ENCODE measurements at places on chromosomes 6 and 20.

DNA sequence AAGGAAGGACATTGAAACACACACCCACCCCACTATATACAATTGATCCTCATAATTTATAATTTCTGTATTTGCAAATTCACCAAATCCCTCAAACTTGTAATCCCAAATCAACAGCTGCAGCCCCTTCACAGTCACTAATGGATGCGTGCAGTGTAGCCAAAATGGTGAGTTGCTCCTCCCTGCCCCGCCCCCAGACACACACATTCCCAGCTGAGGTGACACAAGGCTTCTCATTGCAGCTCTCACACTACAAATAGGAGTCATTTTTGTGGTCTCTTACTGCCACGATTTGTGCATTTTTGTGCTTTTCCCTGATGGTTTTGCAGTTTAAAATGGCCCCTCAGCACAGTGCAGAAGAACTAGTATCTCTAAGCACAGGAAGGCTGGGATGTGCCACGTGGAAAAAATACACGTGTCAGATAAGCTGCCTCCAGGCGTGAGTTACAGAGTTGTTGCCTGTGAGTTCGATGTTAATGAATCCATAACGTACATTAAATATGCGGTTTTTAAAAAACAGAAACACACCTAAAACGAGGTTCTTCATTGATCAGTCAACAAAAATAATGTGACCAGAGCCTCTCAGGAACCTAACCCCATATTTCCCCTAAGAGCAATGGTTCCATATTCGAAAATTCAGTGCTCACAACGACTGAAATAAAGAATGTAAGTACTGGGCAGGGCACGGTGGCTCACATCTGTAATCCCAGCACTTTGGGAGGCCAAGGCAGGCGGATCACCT is 8.2 kb downstream of the ATP9A start:
- no peak for DNase-seq

DNA sequence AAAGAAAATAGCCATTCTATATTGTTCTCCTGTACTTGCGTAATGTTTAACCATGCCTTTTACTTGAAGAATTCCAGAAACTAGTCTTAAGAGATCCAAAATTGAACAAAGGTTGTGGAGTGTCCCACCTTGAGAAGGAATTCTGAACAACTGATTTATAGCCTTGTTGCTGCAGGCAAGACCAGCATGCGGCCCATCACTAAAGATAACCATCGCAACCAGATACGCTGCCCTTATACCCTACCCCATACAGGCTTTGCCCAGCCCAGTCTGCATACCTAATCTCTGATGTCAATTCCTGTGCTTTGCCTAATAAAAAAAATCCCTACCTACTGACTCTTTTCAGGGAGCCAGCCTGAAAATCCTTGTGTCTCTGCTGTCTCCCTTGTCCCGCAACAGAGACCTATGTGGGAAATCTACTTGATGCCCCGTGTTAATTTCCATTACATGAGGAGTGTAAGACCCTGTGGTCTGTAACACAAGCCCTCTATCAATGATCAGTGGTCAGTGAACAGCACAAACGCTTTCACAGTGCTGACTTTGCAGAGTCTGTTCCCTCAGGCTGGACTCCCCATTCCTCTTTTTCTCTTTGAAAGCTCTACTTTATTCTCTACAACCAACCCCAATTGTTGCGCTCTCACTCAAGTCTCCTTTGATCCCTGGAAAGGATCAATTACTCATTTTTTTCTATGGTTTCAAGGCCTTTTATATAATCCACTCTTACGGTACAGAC is 125.7 kb upstream of the BTBD3 start:
- DNase-seq = no peak

- DNase-seq = peak; percentile 97
Observed at GRCh38 chr20:38221119-38221589, 39.4 kb downstream of the KIAA1755 start.

GRCh38 chr6:52231406-52232127 is 12.7 kb downstream of the IL17F start:
- no peak for DNase-seq

DNA sequence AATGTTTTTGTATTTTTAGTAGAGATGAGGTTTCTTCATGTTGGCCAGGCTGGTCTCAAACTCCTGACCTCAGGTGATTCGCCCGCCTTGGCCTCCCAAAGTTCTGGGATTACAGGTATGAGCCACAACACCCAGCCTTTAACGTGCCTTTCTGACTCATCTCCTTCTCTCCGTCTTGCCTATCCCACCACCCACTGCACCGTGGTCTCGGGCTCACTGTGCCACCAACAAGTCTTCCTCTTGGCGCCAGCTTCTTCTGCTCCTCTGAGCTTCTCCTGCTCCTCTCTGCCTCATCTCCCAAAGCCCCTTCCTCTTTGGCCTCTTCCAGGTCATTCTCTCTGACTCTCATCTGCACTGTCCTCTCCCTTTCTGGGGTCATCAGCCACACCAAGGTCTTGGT is 41.0 kb downstream of the TMEM242 start:
- DNase-seq = no peak

DNA sequence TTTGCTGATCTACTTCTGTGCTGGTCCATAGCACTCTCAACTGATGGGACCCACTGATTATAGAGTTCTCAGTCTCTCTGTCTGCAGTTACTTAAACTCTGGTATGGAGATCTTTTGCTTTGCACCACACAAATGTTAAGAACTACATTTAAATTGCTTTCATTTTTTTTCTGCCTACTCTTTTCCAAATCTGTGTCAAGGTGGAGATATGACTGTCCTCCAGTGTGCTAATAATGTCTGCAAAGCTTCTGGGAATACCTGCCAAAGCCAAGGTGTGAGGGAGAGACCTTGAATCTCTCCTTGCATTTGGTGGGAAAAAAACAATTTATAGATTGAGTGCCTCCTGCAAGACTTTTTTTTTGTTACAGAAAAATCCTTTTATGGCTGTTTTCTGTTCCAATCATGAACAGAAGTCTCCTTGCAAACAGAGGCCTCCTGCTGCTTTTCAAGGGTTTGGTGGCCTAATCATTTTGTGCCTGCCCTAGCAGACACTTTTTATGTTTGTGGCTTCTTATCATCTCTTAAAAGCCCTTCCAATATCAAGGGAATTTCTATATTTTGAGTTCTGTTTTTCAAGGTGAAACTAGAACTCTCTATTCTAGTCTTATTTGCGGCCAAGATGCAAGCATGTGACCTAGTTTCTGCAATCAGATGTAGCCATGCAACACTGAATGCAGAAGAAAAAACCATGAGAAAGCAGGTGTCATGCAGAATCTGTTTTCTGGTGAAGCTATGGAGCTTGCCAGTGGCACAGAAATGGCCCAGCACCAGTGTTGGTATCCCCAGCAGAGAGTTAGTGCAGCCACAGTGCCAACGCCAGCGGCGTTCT is 23.2 kb upstream of the AKIRIN2 start:
- DNase-seq = no peak

- no peak for DNase-seq
Observed at GRCh38 chr20:42788707-42789106, 401.0 kb downstream of the PTPRT start.

DNA sequence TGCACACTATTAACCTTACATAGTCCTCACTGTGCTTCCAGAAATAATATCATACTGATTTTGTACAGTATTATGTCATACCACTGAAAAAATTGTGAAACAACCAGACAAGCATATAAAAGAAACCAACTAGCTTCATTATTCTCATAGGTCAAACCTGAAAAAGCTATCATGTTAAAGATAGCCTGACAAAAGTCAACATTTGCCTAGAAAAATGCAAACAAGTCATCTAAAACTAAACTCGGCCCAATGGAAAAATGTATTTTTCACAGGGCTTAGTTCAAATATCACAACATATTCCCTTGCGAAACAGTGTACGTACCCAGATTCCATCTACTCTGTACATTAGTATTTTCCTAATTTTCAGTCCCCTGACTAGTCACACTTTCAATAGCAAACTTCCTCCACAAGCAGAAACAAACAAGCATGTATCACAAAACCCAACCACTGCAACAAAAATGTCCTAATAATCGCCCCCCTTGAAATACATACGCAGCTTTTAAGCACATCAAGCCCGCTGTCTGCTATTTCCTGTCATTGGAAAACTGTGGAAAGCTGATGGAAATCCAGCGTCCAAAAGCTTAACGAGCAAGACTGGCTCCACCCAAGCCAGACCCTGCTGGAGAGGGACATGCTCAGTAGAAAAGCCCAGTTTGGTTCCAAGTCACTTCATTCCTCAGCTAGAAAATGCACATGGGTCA is 93.1 kb downstream of the EPB41L2 start:
- DNase-seq = no peak

DNA sequence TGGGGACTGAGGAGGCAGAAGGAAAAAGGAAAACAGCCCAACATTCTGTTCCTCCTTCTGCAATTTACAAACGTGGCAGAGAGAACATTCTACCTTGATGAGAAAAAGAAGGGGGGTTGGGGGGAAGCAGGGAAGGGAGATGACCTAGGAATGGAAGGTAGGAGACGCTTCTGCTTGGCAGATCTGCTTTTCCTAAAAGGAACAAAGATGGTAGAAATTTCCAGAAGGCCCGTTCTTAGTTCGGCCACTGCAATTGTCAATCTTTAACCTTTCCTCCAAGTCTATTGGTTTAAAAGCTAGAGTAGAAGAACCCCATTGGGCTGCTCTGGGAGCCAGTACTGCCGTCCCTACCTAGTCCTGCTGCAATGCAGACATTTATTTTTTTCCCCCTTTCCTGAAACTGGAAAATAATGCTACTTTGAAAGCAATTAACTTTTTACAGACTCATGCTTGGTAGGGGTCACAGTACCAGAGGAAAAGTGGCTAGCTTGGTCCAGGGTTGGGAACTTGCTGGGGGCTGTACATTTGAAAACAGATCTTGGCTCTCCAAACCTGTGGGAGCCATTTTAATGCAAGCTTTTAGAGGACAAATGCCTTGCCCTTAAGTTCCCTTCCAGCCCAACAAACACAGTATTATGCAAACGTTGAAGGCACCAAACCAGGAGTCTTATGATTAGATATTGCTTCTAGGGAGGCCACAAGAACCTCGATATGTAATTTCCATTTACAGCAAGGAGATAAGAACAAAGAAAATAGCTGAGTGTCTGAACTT is 2.6 kb downstream of the ZMYND8 start:
- no peak for DNase-seq

- no peak for DNase-seq
Observed at GRCh38 chr6:36235309-36235708, 34.6 kb upstream of the PNPLA1 start.

GRCh38 chr6:168004945-168005344 is 7.5 kb downstream of the KIF25 start:
- DNase-seq = no peak

- peak; percentile 72 for DNase-seq
Observed at GRCh38 chr20:41339957-41340326, 679 bp upstream of the LPIN3 start.

DNA sequence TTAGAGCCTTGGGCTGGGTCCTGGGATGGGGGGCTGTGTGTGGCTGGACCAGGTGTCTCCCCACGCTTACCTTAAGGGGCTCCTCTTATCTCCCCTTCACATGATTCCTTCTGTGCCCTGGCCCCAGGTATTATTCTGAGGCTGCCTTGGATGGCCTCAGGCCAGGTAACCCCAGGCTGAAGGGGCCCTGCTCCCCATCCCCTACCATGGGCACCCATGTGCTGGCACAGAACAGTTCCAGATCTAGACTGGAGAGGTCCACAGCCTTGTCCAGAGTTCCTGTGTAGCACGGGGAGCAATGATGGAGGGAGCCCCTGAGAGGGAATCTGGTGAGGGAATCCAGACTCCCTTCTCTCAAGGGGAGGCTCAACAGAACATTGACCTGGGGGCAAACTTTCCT is 32.1 kb downstream of the MOCS1 start:
- no peak for DNase-seq

GRCh38 chr6:321536-322258 is 29.4 kb downstream of the DUSP22 start:
- DNase-seq = no peak

- no peak for DNase-seq
Observed at GRCh38 chr20:38125157-38126056, 39.7 kb downstream of the TGM2 start.

GRCh38 chr6:149888093-149888492 is 9.8 kb downstream of the RAET1E start:
- no peak for DNase-seq

GRCh38 chr6:17211101-17211500 is 70.1 kb upstream of the RBM24 start:
- DNase-seq = no peak

- DNase-seq = no peak
Observed at GRCh38 chr6:46011188-46012085, 4.2 kb downstream of the CLIC5 start.

DNA sequence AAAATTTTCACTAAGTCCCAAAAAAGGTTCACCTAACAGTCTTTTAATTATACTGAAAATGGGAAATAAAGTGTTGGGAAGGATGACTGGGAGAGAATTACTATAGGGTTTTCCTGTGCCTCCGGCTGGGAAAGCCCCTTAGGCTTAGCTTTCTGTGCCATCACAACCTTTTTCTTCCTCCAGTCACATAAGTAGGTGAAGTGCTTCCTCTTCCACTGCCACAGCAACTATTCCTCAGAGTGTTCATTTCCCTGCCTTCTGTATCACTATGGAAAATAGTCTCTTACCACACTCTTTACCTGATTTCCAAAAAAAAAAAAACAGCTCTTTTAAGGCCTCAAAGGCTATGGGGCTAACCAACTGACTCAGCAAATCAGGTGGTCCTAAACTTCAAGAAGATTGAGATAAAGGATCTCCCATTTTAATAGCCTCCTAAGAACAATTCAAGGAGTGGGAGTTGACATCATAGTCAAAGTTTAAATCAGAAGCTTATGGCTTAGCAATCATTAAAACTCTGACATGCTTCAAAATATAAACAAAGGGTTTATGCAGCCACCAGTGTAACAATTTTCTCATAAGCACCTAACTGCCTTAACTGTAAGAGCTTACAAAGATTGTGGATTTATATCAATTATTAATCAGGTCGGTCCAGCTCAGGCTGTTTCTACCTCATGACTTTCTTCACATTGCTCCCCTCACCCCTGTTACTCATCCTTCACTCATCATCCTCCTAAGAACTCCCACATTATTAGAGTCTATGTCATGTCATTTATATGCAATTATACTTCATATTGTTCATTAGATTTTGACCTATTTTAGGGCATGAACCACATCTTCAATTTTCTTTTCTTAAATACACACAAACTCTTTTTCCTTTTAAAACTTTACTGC is 95.3 kb downstream of the RNGTT start:
- no peak for DNase-seq

DNA sequence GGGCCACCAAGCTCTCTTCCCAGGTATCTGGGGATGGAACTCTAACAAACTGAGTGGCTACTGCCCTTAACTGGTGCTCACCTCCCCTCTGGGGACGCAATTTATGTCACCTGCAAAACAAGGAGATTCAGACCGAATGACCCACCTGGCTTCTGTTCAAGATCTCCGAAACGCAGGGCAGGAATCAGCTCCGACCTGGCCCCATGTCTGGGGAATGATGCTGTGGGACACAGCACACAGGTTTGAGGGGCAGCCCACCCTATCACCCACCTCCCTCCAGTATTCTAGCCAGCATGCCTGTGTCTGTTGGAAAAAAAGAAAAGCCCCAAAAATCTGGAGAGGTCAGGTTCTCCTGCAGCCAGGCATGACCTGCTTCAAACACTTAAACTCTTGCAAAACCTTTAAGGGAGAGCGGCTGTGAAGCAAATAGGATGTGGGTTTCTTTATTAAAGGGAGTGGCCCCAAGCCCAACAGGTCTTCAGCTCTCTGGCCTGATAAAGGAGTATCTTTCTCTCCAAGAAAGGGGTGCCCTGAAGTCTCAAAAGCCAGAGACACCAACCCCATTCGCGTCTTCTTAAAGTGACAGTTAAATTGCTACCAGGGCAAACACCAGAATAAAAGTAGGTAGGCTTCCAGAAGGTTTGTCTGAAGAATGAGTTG is 6.4 kb downstream of the PREX1 start:
- no peak for DNase-seq

GRCh38 chr6:53399027-53399344 is 50.2 kb upstream of the ELOVL5 start:
- no peak for DNase-seq
